ENCODE measurements at places on chromosomes 2 and 18. TPM values are rescaled to one million over a fixed set of nuclear protein-coding genes. Genes with fewer than 3 reads are reported as not detected.

Gene CHRND
- not detected for total RNA-seq

Gene BZW1
- total RNA-seq = 261 TPM

Gene HNRNPA3
- 231 TPM for total RNA-seq

DNA sequence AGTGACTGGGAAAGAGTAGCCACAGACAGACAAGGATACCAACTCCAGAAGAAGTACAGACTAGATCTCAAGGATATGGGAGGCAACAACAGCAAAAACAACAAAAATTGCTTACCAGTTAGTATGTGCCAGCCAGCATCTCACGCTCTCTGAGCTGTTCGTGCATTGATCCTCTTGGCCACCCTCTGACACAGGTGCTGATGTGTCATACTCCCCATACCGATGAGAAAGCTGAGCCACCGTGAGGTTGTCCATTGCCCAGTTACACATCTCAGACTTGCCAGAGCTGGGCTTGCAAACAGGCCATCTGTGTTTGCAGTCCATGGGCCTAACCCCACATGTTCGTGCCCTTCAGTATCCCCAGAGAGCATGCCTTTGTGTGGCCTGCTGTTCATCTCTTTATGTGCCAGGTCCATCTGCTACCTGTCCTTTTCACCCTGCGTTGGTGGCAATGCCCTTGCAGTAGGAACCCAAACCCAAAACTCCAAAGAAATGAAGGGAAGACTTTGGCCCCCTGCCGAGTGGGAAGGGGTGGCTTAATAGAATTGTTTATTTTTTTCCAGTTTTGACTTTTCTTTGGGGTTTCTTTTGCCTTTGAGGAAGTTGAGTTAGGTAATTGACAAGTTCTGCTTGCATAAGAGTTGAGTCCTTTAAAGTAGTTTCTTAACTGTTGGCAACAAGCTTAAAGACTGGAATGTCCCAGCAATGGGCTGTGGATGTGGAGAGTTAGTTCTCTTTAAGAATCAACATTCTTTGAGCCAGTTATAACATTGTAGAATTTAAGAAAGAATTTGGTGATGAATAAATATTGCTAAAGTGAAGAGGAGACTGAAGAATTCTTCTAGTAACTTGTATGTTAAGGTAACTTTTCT is 46.7 kb downstream of the LYPD6B start:
- DNase-seq = no peak

DNA sequence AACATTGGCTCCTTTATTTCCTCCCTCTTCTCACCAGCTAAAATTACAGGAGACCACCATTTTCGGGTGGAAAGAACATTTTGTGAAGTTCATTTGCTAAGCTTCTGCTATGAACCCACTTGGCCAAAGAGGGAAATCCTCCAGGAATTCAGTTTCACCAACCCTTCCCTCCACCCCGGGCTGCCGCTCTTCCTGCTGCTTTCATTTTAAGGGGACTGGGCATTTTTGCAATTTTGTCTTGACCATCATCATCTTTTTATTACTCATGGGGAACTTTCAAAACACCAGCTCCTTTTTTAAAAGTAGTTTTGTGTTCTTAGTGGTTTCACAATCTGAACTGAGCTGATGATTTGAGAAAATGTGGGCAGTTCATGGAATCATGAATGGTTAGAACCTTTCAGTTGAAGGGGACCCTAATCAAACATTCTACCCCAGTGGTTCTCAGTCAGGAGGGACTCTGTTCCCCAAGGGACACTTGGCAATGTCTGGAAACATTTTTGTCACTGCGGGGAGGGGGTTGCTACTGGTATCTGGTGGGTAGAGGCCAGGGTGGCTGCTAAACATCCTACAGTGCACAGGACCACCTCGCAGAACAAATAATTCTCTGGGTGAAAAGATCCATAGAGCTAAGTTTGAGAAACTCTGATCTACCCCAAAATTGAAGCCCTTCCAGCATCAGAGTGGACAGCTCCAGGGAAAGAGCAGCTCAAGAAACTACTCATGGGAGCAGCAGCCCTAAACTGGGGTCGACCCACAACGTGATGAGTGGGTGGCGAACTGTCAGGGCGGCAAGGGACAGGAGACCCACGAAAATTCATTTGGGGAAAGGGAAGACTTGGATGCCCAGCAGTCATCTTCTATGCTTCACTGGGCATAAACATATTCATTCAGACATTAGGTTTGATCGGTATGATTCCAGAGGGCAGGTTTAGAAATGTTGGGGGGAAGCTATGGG is 92.9 kb downstream of the ACKR3 start:
- no peak for DNase-seq

DNA sequence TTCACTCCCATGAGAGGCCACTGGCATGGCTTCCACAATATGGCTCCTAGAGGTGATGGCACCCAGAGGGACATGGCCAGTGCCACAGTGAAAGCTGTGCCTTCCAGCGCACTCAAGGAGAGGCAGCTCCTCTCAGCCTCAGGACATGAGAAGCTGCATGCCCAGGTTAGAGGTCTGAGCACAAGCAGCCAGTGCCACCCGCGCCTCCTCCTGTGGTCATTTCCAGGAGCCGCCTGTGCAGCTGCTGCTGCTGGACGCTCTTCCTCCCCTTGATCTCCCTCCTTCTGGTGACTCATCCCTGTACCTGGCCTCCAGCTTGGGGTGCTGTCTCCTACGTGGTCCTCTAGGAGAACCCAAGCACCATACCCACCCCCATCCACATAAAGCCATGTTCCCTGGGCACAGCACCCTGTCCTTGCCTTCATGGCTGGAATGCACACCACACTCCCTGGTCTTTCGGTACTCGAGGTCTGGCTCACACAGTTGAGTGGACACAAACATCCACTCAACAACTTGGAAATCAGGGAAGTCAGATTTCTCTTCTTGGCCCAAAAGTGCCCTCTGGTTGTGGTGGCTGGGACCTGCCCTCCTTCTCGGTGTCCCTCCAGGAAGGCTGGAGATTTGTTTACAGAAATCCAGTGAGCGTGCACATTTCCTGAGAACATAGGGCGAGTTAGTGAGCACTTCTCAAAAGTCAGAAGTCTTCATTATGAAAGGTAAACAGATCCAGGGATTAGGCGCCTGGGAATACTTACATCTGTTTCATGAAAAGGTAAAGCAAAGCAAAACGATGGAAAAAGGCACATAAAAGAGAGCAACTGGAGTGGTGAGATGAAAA is 96.7 kb downstream of the EIPR1 start:
- no peak for DNase-seq

DNA sequence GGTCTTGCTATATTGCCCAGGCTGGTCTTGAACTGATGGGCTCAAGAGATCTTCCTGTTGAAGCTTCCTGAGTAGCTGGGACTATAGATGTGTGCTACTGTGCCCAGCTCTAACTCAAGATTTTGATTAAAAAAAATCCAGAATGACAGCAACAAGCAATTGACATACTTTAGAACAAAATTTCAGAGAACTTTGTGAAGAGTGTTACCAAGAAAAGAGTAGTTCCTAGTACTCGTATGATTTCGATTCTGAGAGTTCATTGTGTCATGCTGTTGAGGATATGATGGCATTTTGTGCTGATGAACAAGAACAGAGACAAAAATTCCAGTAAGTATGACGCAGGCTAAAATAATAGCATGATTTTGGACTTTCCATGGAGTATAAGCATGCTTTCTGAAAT is 90.2 kb upstream of the TWSG1 start:
- no peak for DNase-seq

- DNase-seq = no peak
These were observed 106.7 kb downstream of the FOXI3 start for GRCh38 chr2:88345842-88346241.

DNA sequence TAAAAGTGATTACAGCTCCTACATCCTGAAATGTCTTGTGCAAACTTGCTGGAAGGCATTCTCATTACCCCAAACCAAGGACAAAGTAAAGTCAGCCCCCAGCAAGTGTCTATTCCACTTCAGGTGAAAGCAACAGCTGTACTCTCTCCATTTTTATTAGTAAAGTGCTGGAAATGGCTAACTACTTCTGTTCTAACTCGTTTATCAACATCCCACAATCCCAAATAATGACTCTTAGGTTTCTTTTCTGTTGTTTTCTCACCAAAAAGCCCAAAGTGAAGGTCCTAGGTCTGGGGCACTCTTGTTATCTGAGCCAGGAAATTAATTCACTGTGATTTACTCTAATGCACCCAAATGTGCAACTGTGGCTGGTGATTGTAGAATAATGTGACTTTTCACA is 105.7 kb downstream of the LRRC30 start:
- DNase-seq = no peak

DNA sequence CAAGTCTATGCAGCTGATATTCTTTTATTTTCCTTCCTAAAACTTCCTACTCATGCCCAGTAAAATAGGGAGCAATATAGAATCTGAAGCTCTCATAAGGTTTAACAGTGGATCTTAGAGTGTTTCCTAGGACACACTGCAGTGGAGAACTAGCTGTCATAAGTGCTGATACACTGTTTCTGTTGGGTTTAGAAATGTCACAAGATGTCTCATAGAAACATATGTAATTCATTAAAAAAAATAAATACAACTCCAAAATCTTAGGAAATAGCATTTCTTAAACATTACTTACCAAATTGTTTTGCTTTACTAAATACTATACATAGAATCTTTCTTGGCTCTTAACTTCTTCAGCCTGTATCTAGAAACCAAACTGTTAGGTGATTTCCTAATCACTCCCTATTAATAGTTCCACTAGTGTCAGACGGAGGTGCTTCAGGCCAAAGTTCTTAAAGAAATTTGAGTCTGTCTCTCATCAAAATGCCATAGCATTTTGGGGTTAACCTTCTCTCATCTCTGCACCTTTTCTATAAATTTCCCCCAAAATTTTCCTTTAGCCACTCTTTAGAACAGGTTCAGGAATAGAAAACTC is 93.7 kb downstream of the CERKL start:
- DNase-seq = no peak

Data from CD4-positive, CD25-positive, alpha-beta regulatory T cell (primary cell).